Frontal cortex (tissue), 4 donors: ENCODE measurements at places on chromosomes 5 and 9. TPM values are rescaled to one million over a fixed set of nuclear protein-coding genes. Genes with fewer than 3 reads are reported as not detected.

HACD4 gene
- 0.41 TPM for total RNA-seq

- no peak for DNase-seq
Measured at GRCh38 chr9:3719286-3719685, 193.5 kb upstream of the RFX3 start.

DNA sequence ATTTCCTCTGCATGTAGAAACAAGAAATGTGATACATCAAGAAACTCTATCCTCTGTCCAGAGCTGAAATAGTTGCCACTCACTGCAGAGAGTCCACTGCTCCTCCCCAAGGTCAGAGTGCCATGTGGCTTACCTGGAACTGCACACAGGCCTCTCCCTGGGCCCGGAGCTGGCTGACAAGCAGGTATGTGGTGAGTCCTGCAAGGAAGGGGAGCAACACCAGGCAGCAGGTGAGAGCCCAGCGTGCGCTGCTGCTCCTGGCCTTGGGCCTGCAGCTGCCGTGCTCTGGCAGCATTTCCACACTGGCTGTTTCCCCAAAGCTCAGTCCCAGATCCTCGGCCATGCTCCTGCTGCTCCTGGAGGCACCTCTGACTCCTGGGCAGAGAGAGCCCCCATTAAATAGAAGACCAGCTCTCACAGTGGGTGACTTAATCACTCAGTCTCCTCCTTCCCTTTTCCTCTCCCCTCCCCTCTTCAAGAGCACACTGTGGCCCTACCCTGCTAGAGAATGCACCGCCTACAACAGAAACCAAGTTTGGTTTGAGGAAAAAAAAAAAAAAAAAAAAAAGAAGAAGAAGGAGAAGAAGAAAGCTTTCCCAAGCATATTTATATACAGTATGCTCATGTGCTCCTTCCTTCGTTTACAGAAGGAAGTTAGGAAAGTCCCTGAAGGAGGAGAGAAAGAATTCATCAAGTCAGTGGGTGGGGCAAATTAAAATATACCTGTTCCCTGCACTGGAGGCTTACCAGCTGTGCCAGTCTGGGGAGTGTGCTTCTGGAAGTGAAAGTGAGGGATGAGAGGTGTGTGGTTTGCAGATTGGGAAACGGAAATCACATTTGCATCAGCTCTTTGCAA is at the start of gene TNFSF15:
Gene TNFSF15, minus strand, starts transcription at position 370 of the 856 bp plus-strand sequence. Its CDS starts 27 bp downstream, at position 343.
- no peak for DNase-seq

STPG3 gene
- not detected for total RNA-seq

BHMT gene
- total RNA-seq: 2.4 TPM

GRCh38 chr9:84822589-84823233 is 153.2 kb downstream of the NTRK2 start:
- DNase-seq: no peak

DNA sequence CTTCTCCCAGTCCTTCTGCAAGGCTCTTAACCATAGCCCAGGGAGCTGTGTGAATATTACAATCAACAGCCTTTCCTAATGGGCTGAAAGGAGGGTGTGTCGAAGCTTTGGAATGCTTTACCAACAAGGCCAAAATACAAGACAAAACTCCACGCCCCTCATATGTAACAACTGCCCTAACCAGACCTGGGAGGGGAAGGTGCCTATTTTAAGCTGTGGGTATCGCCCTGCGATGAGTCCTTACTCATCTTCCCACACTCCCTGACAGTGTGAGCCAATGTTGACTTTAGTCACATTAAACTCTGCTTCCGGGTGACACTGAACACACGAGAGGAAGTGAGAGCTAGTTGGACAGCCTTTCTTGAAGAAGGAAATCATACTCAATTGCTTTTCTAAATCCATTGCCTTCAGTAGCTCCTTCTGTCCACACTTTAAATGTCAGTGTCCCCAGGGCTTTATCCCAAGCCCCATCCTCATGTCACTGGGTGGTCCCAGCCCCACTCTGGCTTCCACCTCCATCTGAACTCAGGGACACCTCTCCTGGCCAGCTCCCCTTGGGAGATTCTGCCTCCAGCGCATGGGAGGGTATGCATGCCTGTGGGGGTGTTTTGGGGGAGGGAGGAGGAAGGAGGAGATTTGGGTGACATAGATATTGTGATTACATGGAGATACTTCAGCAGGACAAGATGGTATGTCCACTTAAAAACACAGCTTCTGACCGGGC is 6.5 kb upstream of the TBC1D9B start:
- no peak for DNase-seq
